RKO (cell line): ENCODE measurements at places on chromosomes 3 and 15.

GRCh38 chr3:114132500-114132899 lies 46.4 kb downstream of the DRD3 start:
- no peak for DNase-seq

DNA sequence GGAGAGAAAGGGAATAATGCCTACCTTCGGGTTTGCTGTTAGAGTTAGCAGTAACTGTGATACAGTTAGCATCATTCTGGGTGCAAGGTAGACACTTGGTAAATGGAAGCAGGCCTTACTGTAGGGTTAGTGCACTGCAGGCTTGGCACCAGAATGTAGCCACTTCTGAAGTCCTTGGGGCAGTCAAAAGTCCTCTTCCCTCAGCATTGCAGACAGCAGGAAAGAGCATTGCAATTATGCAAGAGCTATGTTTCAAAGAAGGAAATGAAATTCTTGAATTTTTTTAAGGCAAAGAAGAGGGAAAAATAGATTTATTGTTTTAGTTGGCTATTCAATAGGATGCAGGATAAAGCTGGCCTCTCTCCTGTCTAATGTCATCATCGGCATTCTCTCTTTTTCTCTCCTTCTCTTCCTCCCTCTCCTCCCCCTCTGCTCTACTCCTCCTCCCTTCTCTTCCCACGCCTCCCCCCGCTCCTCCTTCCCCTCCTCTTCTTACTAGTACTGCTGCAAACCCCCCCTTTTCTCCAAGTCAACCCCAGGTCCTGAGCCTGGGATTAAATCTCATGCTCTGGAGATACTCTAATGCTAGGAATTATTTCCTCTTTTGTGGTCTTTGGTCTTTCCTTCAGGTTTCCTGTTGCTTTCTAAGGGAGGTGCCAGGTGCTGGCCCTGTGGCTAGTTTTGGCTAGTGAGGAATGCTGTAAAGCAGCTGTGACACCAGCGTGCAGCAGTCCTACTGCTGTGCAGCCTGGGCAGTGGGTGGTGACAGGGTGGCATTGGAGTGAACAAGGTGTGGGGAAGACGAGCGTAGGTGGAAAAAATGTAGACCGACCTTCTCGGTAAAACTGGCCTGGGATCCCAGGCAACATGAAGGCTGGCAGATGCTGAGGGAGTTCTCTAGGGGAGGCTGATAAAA lies 21.7 kb downstream of the EEFSEC start:
- DNase-seq: no peak

GRCh38 chr3:104911376-104911775 lies 455.3 kb upstream of the ALCAM start:
- no peak for DNase-seq

GRCh38 chr15:37019479-37020433 lies 80.6 kb downstream of the MEIS2 start:
- no peak for DNase-seq

- no peak for DNase-seq
These were observed 74.9 kb upstream of the MFGE8 start for GRCh38 chr15:88987934-88988671.

GRCh38 chr3:136075218-136075808 lies 109.8 kb downstream of the PPP2R3A start:
- peak; percentile 80 for DNase-seq

DNA sequence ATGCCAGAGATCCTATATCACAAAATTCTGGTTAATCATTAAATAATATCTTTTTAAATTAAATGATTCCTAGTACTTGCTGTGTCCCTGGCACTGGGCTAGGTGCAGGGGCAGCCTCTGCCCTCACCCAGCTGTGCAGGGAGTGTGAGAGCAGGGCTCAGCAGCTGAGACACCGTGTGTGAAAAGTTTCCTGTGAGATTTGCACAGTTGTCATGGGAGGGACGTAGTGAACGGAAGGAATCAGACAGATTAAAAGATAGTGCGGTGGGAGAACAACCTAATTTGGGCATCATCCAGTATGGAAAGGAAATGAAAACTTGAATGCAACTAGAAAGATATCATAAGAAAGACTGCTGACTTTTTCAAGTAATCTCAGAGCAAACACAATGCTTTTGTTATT lies 204.1 kb downstream of the SSR3 start:
- no peak for DNase-seq

DNA sequence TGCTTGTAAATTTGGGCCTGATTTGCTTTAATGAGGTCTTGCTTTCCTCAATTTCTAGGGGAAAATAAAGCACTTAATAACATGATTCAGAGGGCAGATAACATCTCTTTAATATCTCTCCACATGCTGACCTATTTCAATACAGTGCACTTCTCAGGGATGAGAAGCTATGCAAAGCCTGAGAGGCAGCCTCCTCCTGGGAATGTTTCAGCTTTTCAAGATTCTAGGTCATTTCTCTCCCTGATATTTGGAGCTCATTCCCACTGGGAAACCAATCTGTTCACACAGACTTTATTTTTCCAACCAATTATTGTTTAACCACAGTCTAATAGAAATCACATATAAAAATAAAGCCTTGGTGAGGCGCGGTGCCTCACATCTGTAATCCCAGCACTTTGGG lies 67.0 kb upstream of the LSAMP start:
- DNase-seq: no peak

GRCh38 chr15:63197626-63198025 lies 8.2 kb downstream of the RAB8B start:
- DNase-seq: no peak

DNA sequence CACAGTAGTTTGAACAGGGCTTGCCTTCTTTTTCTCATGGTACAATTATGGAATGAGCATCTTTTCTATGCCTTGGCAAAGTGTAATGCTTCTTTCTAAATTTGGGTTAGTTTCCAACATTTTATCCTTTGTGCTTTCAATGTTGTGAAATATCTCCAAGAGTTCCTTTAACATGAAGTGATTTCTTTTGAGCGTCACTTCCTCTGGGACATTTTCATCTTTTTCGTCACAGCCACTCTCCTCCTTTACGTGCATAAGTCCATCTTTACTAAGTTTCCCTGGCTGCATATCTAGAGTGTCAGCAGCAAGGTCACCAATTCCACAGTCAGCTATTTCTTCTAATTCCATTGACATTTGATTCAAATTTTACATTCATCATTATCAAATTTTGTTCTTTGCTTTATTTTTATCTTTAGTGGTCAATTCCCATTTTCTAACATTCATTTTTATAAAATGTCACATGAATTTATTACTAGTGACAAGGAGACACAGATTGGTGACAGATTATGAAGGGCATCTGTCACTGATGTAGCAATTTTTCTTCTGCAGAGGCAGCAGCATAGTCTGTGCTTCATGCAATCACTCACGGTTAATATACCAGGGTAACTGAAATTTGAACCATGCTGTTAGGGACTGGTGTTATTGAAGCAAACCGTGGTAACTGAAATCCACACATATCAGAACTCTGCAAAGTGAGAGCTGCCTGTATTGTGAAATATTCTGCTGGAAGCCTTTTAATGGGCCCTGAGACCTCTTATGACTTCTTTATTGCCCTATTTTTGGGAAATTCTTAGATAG lies 126.5 kb upstream of the THBS1 start:
- no peak for DNase-seq

GRCh38 chr3:3125977-3126376 lies 763 bp upstream of the TRNT1 start:
- no peak for DNase-seq

DNA sequence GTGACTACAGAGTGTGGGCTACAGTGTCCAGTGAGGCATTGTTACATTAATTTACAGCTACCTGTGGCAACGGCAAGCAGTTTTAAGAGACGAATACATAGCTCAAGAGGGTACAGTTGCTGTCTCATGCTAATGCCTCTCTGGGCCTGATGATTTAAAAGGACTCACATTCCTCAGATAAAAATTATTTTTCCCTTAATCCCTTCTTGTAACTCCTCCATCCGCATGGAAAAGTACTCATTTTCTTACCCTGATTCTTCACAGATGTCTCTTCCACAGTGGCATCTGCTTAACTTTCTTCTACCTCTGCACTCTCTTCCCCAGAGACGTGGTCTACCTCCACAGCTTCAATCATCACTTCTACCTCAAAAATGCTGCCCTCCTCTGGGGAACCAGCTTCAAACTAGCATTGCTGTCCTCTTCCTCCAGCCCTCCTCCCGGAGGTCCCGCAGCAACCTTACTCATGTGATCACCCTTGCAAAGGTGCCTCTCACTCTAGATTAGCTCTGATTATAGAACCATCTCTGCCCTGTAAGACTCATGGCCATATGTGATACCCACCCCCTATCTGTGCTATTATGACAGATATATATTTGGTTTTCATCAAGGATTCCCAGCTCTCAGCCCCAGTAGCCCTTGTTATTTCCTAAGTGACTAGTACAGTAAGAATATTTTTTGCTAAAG lies 21.4 kb upstream of the ABHD17C start:
- DNase-seq: no peak

DNA sequence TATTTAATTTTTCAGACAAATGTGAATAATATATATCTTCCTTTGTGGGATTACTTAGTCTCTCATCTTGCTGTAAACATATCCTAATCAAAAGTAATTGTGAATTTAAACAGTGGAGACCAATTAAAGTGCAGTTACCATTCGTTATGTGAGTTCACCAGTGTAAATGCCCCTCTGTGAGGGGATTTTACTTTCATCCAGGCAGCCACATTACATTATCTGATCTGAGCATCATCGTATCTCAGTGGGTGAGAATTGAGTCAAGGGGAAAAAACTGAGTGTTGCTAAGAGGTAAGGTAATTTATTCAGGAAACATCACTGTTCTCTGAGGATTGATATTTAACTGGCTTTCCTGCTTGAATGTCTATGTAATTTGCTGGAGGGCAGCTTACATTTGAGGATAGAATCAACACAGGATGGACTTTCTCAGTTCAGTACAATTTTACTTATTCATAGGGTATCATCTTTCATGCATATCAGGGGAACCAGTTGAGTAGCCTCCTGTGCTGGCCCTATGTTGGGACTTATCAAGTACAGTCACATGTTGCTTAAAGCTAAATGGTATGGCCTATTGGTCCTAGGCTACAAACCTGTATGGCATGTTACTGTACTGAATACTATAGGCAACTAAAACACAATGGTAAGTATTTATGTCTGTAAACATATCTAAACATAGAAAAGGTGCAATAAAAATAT lies 219.7 kb downstream of the CD47 start:
- DNase-seq: no peak

DNA sequence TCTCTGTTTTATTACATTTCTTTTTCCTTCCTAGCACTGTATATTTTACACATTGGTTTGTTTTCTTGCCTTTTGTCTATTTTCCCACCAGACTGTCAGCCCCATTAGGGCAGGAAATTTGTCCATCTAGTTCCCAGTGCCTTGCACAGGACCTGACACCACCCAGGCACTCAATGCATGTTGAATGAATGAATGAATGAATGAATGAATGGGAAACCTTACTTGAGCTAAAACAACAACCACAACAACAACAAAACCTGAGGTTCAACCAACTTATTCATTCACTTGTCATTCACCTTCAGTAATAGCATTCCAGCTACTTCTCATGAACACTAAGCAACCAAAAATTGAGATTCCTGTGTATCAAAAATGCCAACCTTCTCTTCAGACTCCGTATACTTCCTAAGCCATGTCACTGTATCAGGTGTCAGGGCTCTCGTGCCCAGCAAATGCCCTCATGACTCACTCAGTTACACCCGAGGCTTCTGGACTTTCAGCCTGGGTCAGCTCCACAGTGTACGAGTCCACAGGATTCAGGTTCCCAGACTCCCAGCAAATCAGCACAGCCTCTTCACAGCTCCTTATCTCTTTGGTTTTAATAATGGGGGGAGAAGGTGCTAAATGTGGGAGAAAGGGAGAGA lies 37.3 kb downstream of the FSD2 start:
- no peak for DNase-seq

- no peak for DNase-seq
These were observed 13.4 kb downstream of the SPICE1 start for GRCh38 chr3:113501597-113501996.

GRCh38 chr3:171883893-171884279 lies 40.7 kb downstream of the TMEM212 start:
- no peak for DNase-seq

GRCh38 chr15:98684436-98684835 lies 36.1 kb downstream of the IGF1R start:
- no peak for DNase-seq

DNA sequence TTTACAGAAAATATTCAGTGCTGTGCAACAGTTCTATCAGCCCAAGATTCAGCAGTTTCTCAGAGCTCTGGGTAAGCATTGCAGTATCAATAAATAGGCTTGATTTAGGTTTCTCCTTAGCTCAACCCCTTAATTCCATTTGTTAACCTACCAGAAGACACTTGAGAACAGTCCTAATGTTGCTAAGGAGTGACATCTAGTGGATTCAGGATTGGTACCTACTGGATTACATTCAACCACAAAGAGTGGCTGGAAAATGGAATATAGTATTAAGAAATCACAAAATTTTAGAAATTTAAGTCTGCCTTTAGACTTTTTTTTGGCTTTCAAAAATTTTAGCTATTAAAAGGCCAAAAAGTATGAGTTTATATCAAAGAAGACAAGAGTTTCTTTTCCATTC lies 34.7 kb downstream of the POLG start:
- peak; percentile 48 for DNase-seq

GRCh38 chr3:30664884-30665283 lies 58.5 kb downstream of the TGFBR2 start:
- DNase-seq: no peak

GRCh38 chr3:126745760-126746394 lies 41.8 kb downstream of the CHCHD6 start:
- DNase-seq: no peak

GRCh38 chr15:62850318-62850717 lies 192.2 kb upstream of the TPM1 start:
- DNase-seq: no peak

- DNase-seq: no peak
These were observed 15.4 kb upstream of the TRIM59 start for GRCh38 chr3:160464971-160465370.

DNA sequence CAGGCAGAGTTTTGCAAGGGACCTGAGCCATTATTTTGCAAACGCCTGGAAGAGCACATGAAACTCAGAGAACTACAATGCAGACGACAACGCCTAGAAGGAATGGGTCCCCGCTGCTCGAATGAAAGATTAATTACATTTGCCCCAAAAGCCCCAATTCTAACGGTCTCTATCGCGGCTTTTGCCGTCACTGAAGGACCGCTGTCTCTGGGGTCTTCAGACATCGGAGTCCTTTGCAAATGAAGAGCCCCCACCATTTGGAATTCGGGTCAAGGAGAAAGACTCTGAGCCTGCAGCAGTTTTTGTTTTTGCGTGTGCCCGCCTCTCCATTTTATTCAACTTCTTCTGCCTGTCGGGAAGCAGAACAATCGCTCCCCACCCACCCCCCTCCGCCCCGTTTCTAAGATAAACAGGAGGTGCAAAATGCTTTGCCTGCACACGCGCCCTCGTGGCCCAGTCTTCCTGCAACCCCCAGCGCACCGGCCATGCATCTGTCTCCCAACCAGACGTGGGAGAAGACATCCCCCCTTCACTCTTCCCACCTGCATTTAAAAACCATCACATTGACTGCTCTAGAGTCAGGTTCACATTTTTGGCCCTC lies 13.5 kb downstream of the SOX2 start:
- DNase-seq: no peak

- no peak for DNase-seq
These were observed 20.7 kb downstream of the CLDN1 start for GRCh38 chr3:190301591-190301990.
